ENCODE measurements at places on chromosomes 13 and 19. TPM values are rescaled to one million over a fixed set of nuclear protein-coding genes. Genes with fewer than 3 reads are reported as not detected.

OSCAR gene
- total RNA-seq, result not detected

FUT2 gene
- total RNA-seq, result not detected

DNA sequence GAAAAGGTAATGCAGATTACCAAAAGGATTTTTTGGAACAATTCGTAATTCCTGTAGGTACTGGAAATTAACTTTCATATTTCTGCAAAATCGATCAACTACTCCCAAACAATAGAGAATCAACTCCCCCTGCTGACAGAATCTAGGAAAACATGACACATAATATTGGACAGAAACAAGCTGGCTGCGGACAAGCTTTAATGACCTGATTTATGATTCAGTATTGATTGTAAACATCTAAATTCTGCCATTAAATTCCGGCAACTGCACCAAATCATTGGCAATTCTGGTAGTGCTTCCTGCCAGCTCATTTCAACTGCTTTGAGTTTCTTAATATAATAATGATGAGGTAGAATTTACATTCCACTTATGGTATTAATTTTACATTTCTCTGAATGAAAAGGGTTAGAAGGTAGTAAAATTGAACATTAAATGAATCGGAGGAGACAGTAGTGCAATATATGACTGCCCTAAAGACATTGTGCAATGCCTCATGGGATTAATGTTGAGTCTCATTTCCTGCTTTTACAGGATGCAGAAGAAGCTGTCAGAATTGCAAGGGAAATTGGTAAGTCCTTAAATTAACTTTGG, 146.5 kb downstream of the PCCA start:
- DNase-seq, result no peak
- H3K36me3 ChIP-seq, result peaks cover 10% of the 10 kb centered on the region
- no peak overlapping the region for H3K4me3 ChIP-seq
- peaks cover 3% of the 10 kb centered on the region for H3K4me1 ChIP-seq
- H3K27ac ChIP-seq, result no peak overlapping the region

- H3K4me3 ChIP-seq, result no peak overlapping the region
- peaks cover 4% of the 10 kb centered on the region for H3K36me3 ChIP-seq
- no peaks in the 10 kb centered on the region for H3K27me3 ChIP-seq
These were observed 467.8 kb upstream of the ARGLU1 start for GRCh38 chr13:107035778-107036177.

DNA sequence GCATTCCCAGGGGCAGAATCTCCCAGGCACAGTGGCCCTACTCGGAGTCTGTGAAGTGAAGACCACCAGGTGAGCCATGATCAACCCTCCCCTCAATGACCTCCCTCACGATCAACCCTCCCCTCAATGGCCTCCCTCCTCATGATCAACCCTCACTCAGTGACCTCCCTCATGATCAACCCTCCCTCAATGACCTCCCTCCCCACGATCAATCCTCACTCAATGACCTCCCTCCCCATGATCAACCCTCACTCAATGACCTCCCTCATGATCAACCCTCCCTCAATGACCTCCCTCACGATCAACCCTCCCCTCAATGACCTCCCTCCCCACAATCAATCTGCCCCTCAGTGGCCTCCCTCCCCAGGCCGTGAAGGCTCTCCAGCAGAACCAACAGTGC, 32.1 kb downstream of the SBNO2 start:
- no peaks in the 10 kb centered on the region for H3K27me3 ChIP-seq
- peaks cover 49% of the 10 kb centered on the region for H3K36me3 ChIP-seq
- H3K4me1 ChIP-seq, result no peaks in the 10 kb centered on the region
- no peak overlapping the region for H3K4me3 ChIP-seq
- H3K27ac ChIP-seq, result no peak overlapping the region

ZNF296 gene
- total RNA-seq, result 0.99 TPM

DNA sequence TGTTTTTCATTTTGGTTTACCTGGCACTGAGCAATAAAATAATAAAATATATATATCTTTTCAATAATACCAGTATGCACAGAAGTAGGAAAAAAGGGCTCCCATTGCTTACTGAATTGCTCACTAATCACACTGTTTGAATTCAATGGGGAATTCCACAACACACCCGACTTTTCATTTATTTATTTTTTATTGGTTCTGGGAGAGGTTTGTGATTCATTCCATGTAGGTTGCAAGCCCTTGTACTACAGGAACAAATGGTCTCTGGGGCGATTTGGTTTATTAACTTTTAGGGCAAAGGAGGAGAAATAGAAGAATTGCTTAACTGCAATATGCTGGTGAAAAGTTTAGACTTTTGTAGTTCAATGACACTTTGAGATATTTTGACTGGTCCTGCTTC, 207.4 kb downstream of the DCT start:
- H3K4me3 ChIP-seq, result no peak overlapping the region
- H3K27me3 ChIP-seq, result no peaks in the 10 kb centered on the region
- DNase-seq, result no peak
- H3K4me1 ChIP-seq, result no peaks in the 10 kb centered on the region
- no peak overlapping the region for H3K27ac ChIP-seq

DNA sequence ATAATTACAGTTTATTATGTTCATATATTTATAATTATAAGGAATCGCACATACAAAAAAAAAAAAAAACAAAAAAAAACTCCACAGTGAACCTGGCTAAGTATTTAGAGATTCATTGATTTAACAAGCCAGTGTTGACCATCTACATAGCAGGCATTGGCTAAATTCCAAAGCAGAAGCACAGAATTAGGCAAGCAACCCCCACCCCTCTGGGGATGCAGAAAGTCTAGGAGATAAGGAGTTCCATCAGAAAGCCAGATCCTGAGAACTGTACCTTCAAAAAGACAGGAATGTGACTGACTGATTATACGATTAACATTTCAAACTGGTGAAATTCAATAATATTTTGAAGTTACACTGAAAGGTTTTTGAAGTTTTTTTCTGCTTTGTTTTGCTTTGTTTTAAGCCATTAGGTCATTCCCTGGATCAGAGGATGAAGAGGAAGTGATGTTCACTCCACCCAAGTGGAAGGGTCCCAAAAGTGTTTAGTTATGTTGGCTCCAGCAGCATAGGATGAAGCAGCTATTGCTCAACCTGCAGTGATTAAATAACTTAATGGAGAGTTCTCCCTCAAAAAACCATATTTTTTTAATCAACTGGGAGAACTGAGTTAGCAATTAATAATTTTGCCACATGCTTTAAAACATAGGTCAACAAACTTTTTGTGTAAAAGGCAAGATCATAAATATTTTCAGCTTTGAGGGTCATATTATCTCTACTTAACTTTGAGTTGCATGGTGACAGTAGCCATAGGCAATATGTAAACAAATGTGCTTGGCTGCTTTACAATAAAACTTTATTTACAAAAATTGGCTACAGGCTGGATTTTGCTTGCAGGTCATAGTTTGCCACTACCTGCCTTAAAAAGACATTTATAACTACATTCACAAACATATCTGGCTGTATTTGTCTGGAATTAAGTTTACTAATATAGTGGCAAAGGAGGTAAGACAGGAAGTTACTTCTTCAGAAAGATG, 49.6 kb downstream of the DOCK9 start:
- H3K36me3 ChIP-seq, result no peaks in the 10 kb centered on the region
- no peaks in the 10 kb centered on the region for H3K27me3 ChIP-seq
- peak overlapping the region; percentile 26 for H3K27ac ChIP-seq
- DNase-seq, result no peak
- peaks cover 34% of the 10 kb centered on the region for H3K4me1 ChIP-seq

DNA sequence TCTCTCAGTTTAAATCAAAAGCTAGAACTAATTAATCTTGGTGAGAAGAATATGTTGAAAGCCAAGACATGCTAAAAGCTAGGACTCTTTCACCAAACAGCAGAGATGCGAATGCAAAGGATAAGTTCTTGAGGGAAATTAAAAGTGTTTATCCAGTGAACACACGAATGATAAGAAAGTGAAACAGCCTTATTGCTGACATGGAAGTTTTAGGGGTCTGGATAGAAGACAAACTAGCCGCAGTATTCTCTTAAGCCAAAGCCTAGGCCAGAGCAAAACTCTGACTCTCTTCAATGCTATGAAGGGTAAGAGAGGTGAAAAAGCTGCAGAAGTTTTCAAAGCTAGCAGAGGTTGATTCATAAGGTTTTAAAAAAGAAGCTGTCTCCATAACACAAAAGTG, 103.0 kb downstream of the UFM1 start:
- H3K27me3 ChIP-seq, result no peaks in the 10 kb centered on the region
- no peak overlapping the region for H3K4me3 ChIP-seq
- no peaks in the 10 kb centered on the region for H3K4me1 ChIP-seq
- no peak for DNase-seq
- H3K36me3 ChIP-seq, result no peaks in the 10 kb centered on the region

DNA sequence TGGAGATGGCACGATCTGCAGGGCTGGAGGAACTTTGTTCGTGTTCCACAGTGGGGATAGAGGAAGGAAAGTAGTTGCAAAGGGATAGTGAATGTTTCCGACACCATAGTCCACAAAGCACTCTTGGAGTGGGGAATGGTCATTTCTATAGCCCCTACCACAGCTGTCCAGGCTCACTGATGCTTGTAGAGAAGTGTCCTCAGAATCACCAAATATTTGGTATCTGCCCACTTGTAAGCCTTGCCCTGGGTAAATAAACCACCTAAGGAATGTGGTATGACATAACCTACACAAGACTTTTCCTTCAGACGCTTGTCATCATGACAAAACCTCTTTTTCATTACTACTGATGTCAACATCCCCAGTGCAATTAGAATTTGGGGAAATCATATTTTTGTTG, 686.5 kb upstream of the ARGLU1 start:
- no peak overlapping the region for H3K27ac ChIP-seq
- H3K36me3 ChIP-seq, result no peaks in the 10 kb centered on the region
- peaks cover 4% of the 10 kb centered on the region for H3K27me3 ChIP-seq
- DNase-seq, result no peak

- peak overlapping the region; percentile 63 for H3K4me3 ChIP-seq
- peaks cover 17% of the 10 kb centered on the region for H3K4me1 ChIP-seq
- DNase-seq, result peak; percentile 73
These were observed 13.5 kb downstream of the DPF1 start for GRCh38 chr19:38210458-38210987.

DNA sequence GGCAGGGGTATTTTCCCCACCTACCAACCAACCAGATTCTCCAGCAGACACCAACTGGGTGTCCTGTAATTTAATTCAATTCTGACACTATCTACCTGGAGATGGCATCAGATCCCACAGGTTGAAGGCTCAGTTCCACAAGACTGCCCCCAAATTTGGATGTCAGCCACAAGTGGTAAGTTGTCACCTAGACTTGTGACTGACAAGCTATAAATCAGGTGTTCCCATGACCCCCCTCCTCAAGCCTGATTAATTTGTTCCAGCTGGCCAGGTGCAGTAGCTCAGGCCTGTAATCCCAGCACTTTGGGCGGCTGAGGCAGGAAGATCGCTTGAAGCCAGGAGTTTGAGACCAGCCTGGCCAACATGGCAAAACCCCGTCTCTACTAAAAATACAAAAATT, 10.6 kb upstream of the HAUS5 start:
- no peak overlapping the region for H3K27ac ChIP-seq
- no peak overlapping the region for H3K4me3 ChIP-seq
- H3K36me3 ChIP-seq, result no peaks in the 10 kb centered on the region
- H3K27me3 ChIP-seq, result peaks cover 22% of the 10 kb centered on the region

COX7A1 gene
- total RNA-seq, result not detected

DNA sequence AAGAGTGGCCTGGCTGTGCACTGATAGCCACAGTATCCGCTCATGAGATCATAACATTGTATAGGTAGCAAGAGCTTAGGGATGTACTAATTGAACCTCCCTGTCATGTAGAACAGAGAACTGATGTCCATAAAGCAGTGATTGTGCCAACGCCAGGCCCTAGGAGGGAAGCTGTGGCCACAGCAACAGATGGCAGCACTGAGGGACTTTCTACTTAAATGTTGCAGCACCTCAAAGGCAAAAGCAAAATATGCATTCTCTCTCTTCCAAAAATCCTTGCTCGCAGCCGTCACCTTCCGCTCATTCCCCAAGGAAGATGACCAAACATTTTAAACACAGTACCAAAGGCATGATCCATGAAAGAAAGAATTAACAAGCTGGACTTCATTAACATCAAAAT, 32.3 kb downstream of the COL4A1 start:
- peaks cover 16% of the 10 kb centered on the region for H3K4me1 ChIP-seq
- no peaks in the 10 kb centered on the region for H3K27me3 ChIP-seq
- H3K36me3 ChIP-seq, result no peaks in the 10 kb centered on the region
- H3K27ac ChIP-seq, result no peak overlapping the region

DNA sequence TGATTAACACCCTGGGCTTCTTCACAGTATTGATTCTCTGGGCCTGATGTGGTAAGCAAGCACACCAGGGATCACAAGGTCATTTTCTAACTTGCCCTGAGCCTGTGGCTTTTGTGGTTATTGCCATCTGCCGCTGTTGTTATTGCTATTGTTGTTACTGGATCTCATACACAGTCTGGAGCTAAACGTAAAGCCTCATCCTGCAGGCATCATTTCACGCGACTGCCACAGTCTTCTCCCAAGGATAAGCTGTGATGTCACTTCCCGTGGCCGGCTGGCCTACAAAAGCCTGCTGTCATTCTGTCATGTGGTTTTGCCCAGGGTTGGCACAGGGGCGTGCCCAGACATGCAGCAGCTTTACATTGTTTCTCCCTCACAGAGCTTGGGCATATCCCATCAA, 154.0 kb upstream of the GPR12 start:
- no peaks in the 10 kb centered on the region for H3K36me3 ChIP-seq
- H3K4me1 ChIP-seq, result peaks cover under 1% of the 10 kb centered on the region
- no peak for DNase-seq
- H3K27ac ChIP-seq, result no peak overlapping the region
- peaks cover 16% of the 10 kb centered on the region for H3K27me3 ChIP-seq
- no peak overlapping the region for H3K4me3 ChIP-seq

- peaks cover 39% of the 10 kb centered on the region for H3K36me3 ChIP-seq
- no peak overlapping the region for H3K4me3 ChIP-seq
- H3K4me1 ChIP-seq, result peaks cover 1% of the 10 kb centered on the region
- DNase-seq, result no peak
- H3K27ac ChIP-seq, result no peak overlapping the region
These were observed 8.5 kb downstream of the ZNF430 start for GRCh38 chr19:21028969-21029268.

DNA sequence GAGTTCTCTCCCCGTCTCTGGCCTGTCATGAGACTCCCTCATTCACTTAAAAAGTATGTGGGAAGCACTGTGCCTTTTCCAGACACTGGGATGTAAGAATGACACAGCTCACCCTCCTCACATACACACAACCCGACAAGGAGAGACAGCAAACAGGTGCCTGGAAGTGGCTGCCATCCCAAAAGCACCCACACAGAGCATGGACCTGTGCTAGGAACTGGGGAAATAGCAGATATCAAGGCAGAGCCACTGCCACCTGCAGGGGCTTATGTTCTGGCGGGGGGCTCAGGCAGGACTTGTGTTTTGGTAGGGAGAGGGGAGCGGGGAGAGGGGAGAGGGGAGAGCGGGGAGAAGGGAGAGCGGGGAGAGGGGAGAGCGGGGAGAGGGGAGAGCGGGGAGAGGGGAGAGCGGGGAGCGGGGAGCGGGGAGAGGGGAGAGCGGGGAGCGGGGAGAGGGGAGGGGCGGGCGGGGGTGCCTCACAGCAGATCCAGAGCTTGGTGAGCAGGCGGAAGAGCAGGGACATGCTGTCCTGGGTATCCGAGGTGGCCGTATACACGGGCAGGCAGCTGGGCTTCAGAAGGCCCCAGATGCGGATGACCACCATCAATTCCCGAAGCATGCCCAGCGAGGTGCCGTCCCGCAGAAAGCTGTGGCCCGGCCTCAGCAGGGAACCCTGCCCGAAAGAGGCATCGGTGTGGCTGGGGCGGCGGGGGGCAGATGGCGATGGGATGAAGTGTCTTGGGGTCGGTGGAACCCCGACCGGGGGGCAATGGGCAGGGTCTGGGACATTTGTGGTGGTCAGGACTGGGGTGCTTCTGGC, 12.2 kb downstream of the CFD start:
- peaks cover 2% of the 10 kb centered on the region for H3K4me1 ChIP-seq
- H3K27me3 ChIP-seq, result peaks cover 2% of the 10 kb centered on the region
- peak overlapping the region; percentile 28 for H3K4me3 ChIP-seq
- DNase-seq, result no peak
- peak overlapping the region; percentile 92 for H3K27ac ChIP-seq

EDDM13 gene
- total RNA-seq, result not detected

LSM7 gene
- total RNA-seq, result 149 TPM

All from mesothelial cell of epicardium (in vitro differentiated cells).